Spleen (tissue), 13 donors: ENCODE measurements at places on chromosomes 2 and 18. TPM values are rescaled to one million over a fixed set of nuclear protein-coding genes. Genes with fewer than 3 reads are reported as not detected.

DNA sequence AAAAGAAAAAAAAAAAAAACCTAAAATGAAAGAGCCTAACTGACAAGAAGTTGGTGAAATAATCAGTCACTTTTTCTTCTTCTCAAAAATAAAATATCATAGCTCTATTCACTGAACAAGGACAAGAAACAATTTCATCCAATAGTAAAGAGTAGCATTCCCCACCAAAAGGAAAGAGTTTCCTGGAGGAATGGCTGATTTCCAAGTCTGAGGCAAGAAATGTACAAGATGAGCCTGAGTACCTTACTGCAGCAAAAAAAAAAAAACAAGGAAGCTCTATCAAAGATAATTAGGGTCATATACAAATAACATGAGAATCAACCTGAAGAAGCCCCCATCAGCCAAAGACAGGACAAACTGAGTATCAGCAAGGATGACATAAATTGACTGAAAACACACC, 11.5 kb downstream of the ROCK1 start:
- no peak overlapping the region for H3K27ac ChIP-seq
- no peak overlapping the region for H3K4me3 ChIP-seq
- H3K27me3 ChIP-seq: no peaks in the 10 kb centered on the region
- no peak for DNase-seq

Gene WNT10A
- 2.2 TPM for total RNA-seq

DNA sequence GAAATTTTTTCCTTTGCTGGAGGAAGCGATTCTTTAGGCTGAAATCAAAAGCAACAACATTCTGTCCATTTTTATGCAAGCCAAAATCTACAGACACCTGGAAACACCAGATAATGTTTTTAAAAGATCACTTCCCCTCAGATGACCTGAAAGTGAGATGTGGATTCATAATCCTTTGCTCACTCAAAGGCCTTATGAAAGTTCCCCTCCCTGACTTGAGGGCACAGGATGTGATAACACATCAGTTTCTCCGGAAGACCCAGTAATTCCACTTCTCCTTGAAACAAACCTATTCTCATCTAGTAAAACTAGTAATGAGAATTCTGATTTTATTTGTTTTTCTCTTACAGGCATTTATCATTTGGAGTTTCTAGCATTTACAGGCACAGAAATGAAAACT, 218.3 kb upstream of the RND3 start:
- no peak overlapping the region for H3K27ac ChIP-seq
- H3K4me1 ChIP-seq: no peaks in the 10 kb centered on the region

DNA sequence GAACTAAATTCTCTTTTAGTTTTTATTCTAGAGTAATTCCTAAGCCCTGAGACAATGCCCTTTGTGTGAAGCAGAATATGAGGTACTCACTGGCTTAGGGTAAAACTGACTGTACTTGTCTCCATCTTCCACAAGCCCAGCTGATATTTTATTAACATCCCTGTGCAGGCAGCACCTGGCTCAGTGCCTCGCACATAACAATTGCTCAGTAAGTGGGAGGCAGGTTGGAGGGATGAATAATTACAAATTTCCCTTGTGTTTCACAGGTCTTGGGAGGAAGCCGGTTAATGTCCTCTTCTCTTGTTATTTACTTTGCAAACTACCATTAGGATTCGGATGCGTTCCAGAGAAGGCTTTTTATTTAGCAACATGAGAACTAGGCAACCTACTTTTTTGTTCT, 249.8 kb upstream of the FSHR start:
- H3K27ac ChIP-seq: no peak overlapping the region
- no peaks in the 10 kb centered on the region for H3K36me3 ChIP-seq
- H3K4me3 ChIP-seq: no peak overlapping the region
- no peaks in the 10 kb centered on the region for H3K27me3 ChIP-seq

DNA sequence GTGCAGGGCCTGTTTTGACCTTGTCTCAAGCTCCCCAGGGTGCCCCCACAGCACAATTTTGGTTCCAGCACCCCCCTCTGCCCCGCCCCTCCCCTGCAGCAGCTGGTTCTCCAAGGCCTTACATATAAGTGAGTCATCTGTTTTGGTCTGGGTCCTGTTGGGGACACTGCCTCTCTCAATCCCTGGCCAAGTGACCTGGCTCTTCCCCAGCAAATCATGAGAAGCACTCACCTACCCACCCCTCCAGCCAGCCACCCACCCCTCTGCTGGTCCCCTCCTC, 90.5 kb downstream of the INHBB start:
- H3K4me1 ChIP-seq: no peaks in the 10 kb centered on the region
- H3K4me3 ChIP-seq: no peak overlapping the region
- no peaks in the 10 kb centered on the region for H3K36me3 ChIP-seq
- H3K27me3 ChIP-seq: peaks cover 30% of the 10 kb centered on the region
